ENCODE measurements at places on chromosomes 11 and 22.
A peak's percentile ranks its signal among the peaks of the same experiment; 100 is the strongest.

DNA sequence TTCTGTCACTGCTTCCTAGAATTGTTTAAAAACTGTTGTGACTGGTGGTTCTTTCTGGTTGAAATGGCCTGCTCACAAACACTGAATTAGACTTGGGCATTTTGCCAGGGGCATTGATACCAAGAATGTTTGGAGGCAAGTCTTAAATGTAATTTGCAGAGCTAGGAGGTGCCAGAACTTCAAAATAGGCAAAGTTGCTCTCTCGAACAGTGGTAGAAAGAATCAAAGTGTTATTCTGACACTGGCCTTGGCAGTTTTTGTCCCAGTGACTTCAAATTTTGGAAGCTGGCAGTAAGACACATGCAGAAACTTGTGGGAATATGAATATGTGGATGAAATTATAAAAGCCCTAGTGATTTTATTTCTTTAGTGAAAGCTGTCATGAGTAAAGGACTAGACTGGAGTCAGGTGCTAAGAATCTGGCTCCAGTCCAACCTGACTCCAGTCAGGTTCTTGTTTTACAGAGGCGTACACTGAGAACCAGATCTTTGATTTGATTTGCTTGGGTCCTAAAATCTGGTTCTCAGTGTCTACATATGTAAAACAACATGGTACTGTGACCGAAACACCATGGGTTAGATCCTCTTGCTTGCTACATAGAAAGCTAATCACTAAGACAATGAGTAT lies 20.9 kb downstream of the SVIP start:
- no peak for DNase-seq

GRCh38 chr11:133606124-133606523 lies 73.8 kb upstream of the OPCML start:
- no peak for DNase-seq

- DNase-seq, result peak; percentile 6
Observed at GRCh38 chr22:17366830-17367229, 2.4 kb upstream of the CECR2 start.

DNA sequence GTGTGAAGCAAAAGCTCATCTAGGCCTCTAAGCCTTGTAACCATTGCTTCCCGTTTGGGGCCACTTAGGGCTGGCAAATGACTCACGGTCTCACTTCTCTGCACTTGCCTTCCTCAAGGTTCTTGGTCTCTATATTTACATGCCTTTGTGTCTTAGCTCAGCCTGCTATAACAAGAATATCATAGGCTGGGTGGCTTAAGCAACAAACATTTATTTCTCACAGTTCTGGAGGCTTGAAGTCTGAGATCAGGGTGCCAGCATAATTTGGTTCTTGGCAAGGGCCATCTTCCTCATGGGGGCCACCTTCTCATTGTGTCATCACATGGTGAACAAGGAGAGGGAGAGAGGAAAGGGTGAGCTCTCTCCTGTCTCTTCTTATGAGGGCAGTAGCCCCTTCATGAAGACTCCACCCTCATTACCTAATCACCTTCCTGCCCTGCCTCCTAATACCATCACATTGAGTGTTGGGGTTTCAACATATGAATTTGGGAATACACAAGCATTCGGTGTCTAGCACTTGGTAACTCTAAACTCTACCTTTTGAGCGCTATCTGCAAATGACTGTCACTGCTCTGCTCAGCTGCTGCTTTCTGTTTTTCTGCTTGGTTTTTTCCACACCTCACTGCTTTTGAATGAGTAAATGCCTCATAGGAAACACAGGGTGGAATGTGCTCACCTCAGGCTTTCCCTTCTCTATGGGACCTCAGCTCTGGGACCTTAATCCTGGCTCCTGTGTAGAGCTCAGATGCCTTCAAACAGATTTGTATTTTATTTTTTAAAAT lies 16.2 kb upstream of the ME3 start:
- no peak for DNase-seq

DNA sequence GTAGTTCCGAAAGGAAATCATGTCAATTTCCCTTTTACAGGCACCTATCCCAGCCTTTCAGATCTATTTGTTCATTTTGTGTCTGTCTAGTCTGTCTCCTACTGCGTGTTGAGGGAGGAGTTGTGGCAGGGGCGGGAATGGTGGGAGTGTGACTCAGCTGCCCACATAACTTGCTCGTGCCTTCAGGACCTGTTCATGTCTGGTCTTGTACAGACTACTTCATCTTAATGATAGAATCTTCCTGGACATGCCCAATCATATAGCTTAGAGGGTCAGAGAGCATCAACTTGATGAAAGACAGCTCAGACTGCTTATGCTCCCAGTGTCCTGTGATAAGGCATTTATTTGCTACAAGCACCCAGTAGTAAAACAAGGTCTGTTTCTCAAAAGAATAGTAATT lies 61.0 kb upstream of the BIRC3 start:
- DNase-seq, result no peak

DNA sequence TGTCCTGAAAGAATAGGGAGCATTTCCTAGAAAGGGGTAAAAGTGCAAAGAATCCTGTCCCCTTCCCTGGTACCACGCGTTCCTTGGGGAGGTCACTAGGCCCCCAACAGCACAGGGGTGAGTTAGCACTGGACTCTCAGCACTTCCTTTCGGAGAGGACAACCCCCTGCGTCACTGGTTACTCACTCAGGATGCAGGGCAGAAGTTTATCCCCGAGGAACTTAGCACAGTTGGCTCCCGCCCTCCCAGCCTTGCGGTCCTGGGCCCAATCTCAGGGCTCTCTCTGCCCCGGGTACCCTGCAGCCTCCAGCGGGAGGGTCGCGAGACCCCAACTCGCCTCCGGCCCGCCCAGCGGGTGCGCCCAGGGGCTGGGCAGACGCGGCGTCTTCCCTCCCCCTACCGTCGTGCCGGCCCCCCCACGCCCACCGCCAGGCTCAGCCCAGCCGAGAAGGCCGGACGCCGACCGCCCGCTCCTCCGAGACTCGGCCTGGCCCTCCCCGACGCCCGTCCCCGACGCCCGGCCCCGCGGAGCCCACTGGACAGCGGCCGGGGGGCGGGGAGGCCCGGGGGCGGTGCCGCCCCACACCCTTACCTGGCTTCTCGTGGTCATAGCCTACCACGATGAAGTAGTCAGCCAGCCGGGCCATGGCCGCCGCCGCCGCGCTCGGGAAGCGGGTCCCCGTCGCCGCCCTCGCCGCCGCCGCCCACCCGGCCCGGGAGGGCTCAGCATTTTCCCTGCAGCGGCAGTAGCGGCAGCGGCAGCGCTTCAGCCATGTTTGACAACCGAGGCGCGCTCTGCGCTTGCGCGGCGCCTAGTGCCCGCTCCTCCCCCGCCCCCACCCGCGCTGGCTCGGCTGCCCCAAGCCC lies at the start of gene SBF2:
TSS of gene SBF2 (minus strand) at position 797 of the 867 bp plus-strand sequence. CDS start at position 647, 150 bp downstream.
- peak; percentile 62 for DNase-seq

GRCh38 chr11:7577291-7578190 lies 63.7 kb downstream of the PPFIBP2 start:
- DNase-seq, result no peak

GRCh38 chr22:36405671-36406538 lies 18.1 kb upstream of the MYH9 start:
- no peak for DNase-seq

DNA sequence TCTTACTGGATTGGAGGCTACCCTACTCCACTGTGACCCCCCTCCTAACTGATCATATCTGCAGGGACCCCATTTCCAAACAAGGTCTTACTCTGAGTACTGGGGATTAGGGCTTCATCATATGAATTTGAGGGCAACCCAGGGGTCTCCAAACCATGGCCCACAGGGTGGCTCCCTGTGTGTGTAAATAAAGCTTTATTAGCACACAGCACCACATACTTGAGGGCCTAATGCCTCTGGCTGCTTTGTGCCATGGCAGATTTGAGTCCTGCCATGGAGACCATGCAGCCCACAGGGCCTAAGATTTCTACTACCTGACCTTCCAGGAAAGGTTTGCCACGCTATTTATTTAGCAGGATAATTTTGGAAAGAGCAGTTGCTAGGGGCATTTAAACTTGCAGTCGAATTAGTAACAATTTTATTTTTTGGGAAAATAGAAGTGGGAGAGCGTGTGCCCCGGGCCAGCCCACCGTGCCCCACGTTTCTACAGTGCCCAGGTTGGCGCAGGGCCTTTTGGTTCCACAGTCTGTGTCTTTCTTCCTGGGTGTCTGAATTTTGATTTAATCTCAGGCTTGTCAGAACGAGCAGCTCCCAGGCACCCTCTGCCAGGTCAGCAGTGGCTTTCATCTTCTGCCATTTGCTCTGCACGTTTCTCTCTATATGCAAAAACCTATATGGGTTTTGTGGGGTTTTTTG lies 92.3 kb downstream of the KCNQ1 start:
- DNase-seq, result no peak

- no peak for DNase-seq
Observed at GRCh38 chr11:7278314-7278917, 26.7 kb downstream of the SYT9 start.

GRCh38 chr22:30717331-30717921 lies 22.8 kb downstream of the OSBP2 start:
- no peak for DNase-seq

DNA sequence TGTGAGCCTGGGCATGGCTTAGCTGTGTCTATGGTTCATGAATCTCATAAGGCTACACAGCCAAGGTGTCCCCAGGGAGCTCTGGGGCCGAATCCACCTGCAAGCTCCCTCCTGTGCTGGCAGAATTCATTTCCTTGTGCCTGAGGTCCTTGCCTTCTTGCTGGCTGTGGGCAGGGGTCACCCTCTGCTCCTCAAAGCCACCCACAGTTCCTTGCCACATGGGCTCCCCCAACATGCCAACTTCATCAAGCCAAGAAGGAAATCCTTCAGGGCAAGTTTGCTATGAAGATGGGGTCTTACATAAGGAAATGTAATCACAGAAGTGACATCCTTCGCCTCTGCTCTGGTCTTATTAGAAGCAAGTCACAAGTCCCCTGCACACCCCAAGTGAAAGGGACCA lies 24.8 kb downstream of the LARGE1 start:
- DNase-seq, result no peak

GRCh38 chr11:3166268-3167142 lies 1.4 kb upstream of the OSBPL5 start:
- DNase-seq, result no peak

- no peak for DNase-seq
Observed at GRCh38 chr22:41919357-41920224, 4.7 kb upstream of the SHISA8 start.

GRCh38 chr11:19679952-19680828 lies 32.4 kb upstream of the NAV2 start:
- DNase-seq, result no peak

DNA sequence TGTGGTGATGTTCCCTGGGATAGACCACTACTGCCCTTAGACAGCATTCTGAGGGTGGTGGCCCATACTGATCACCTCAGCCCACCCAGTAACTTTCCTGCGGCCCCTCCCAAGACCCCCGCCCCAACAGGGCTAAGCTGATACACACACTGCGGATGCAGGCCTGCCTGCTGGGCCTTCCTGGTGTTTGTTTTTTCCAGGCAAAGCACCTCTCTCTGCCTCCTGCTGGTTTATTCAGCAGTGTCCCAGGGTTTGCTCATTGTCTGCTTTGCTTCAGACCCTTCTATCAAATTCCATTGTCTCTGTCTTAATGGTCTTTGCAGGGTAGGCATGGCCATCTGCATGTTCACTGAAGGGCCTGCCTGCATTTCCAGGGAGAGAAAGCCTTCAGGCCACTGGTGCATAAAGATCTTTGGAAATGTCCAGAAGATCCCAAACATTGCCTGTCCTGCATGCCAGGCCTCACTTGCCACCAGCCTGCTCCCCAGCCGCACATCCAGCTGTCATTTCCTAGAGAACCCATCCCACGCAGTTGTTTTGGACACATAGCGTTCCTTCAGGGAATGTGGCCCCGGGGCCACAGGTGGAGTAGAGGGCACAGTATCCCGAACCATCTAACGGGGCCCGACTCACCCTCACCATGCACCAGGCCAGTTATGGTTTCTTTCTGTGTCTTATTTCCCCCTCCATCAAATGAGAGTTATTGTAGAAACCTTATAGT lies 50.2 kb downstream of the BCR start:
- DNase-seq, result no peak

GRCh38 chr11:131079036-131079435 lies 162.8 kb upstream of the SNX19 start:
- DNase-seq, result no peak

DNA sequence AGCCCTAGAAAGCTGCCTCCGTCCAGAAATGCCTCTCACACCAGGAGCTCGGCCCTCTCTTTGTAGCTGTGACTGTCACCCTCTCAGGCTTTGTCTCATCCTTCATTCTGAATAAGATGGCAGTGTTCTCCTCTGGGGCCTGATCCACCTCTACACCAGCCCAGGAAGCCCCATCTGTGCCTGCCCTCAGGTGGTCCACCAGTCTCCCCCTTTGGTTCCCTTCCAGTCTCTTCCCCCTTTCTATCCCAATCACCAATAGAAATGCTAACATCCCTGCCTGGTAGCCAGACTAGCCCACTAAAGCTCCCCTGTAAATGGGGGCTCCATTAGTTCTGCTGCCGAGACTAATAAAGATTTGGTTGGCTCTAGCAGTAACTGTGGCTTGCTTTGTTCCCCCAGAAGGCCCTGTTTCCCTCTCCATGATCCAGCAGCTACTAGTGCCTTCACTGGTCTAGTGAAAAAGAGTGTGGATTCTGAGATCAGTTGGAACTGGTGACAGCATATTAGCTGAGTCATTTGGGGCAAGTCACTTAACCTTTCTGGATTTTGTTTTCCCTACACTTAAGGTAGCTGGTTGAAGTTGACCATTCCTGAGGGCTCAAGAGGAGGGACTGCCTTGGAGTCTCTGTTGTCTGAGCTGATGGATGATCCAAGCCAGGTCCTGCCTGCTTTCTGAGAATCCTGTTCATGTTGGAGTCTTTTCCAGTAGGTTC lies 16.2 kb downstream of the PLEKHB1 start:
- DNase-seq, result no peak

GRCh38 chr11:113338730-113339129 lies 24.3 kb downstream of the TTC12 start:
- no peak for DNase-seq

GRCh38 chr22:38861927-38862326 lies 10.1 kb downstream of the CBX6 start:
- no peak for DNase-seq

- no peak for DNase-seq
Observed at GRCh38 chr11:70038034-70038834, 39.9 kb upstream of the ANO1 start.
